ENCODE measurements at places on chromosomes 2 and 18.

DNA sequence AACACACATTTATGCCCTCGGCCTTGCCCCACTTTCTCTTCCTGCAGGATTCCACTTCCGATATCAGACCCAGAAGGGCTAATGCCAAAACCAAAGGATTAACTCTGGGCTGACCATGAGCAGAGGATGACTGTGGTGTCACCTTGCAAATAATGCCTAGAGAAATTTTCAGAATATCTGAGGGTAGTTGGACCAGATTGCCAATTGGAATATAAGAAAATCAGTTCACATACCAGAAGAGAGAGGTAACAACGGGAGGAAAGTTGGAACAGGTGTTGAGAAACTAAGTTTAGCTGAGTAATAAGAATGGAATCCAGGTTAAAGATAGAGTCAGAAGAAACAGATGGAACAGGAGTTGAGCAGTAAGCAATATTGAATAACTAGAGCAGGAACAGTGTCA is 232.7 kb upstream of the UBE2E3 start:
- no peak for DNase-seq

GRCh38 chr2:13001408-13001807 is 284.7 kb downstream of the TRIB2 start:
- no peak for DNase-seq

DNA sequence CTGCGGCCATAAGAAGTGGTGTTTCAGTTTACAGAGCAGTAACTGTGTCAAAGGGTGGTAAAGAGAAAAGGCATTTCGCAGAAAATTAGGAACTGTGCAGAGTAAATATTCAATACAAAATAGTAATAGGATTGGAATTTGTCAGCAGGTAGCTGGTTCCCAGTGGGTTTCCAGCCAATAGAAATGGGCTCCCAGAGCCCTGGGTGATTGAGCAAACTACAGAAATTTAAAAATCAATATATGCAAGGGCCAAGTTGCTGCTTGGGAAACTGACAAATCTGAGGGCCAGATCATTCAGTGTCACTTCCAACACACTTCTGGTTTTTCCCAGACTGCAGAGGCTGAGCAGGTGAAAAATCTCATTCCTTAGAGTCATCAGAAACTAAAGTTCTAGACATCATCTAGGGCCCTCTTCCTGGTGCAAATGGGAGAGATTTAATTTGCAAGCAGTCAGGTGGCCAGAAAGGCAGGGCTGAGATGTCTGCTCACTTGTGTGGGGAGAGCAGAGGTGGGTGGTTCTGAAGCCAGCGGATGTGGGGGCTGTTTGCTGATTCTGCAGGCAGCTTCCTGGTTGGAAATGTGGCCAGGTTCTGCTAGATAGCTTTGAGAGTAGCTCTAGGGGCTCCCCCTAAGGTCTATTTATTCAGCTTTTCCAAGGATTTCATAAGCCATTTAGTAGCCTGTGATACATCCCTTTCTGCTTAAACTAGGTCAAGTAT is 182.4 kb downstream of the NCK2 start:
- no peak for DNase-seq

DNA sequence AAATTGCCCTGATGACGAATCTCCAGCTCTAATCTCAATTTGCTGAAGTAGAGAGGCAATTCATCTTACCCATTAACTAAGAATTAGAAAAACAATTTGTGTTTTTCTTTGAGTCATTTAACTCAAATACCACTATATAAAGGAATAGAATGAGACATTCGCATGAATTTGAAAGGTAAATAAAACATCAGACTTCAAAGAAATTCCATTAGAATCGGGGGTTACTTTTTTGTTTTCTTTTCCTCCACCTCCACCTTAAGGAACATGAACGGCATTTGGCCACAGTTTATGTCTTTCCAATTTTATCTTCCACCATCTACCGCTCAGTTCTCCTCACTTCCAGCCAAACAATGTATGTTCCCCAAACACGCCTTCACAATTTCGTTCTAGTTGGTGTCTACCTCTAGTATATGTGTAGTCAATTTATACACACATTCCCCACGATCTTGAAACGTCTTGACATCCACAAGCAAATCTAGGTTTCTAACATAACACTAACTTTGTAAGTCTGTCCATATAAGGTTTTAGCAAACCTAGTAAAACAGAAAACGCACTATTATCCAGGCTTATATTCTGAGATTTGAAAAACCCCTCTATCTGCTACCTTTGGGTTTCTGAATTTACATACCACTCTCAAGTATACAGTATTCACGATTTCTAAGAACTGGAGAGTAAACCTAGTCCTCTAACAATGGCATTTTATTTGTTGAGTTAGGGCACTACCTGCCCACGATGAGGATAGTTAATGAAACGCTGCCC is 1.2 kb upstream of the SMCHD1 start:
- DNase-seq = peak; percentile 13

DNA sequence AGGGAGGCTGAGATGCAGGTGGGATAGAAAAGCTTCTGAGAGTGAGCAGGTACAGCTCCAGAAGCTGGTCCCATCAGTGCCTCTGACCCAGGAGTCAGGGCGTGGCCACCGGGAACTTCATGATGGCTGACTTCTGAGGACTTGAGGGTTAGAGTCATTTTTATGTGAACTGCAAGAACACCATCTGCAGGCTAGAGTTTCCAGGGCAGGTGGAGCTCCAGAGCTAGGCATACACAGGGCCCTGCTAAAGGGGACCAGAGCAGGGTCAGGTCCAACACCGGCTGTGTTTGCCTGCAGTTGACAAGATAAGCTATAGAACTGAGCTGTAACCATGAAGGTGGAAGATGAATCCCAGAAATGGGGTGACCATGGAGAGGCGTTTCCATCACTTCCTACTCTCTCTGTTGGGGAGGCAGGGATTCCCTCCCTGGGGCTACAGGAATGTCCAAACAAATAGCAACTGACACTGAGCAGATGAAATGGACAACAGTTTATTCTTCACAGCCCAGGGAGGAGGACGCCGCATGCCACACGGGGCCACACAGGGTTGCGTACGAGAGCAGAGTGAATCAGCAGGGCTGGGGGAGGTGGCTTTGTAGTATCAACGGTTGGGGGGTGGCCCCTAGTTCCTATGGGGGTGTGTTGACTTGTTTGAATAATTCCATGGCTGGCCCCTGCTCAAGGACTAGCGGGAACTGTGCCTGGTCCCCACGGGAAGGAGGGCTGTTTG is 77.6 kb upstream of the ZNF516 start:
- DNase-seq = no peak

DNA sequence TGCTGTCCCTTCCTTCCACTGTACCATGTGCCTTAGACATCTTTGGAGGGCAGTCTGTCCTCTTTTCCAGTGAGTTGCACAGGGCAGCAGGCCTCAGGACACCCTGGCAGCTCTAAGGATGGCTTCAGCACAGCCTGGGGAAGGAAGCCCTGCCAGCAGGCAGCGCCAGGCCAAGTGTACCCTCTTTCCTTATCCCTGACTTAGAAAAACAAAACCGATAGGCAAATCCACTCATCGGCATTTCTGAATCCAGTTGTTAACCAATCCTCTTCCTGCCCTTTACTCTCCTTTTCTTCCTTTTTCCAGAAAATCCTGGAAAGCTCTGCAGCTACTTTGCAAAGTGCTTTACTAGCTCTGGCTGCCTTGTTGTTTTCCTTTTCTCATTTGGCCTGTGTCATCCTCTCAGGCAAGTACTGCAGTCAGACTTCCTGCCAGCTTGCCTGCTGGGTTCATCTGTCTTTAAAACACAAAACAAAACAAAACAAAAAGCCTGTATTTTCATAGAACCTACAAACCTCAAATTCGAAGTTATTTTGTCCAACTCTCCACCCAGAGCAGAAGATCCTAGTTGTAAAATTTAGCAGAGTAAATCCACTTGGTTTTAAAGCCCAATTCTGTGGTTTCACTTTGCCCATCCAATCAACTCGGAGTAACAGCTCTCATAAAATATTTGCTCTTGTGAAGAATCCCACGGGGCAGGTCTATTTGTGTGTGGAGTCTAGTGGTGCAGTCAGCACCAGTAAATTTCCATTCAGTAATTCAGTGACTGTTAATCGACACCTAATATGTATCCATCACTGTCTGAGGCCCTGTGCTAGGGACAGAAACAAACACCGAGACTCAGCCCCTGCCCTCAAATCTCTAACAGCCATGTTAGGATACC is 45.2 kb downstream of the PCBP1 start:
- DNase-seq = no peak

GRCh38 chr2:69766014-69766413 is 24.1 kb downstream of the ANXA4 start:
- no peak for DNase-seq

- no peak for DNase-seq
Measured at GRCh38 chr2:108625186-108625827, 91.0 kb downstream of the LIMS1 start.

DNA sequence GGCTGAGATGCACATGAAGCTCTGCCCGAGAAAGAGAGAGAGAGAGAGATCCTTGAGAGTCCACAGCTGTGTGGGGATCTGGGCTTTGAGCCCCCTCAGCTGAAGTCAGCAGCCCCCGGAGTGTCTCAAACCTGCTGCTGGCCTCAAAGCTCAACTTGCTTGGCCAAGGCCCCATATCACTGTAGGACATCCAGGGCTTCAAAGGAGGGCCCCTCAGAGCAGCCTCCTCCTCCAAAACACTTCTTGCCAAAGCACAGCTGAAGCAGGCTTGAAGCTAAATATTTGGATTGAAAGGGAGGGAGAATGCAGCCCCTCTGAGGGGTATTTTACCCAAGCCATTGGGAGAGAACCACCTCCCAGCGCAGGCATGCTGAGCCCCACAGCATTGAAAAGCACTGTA is 357.6 kb downstream of the OSR1 start:
- no peak for DNase-seq

- DNase-seq = no peak
Measured at GRCh38 chr2:794554-795241, 117.5 kb upstream of the TMEM18 start.

DNA sequence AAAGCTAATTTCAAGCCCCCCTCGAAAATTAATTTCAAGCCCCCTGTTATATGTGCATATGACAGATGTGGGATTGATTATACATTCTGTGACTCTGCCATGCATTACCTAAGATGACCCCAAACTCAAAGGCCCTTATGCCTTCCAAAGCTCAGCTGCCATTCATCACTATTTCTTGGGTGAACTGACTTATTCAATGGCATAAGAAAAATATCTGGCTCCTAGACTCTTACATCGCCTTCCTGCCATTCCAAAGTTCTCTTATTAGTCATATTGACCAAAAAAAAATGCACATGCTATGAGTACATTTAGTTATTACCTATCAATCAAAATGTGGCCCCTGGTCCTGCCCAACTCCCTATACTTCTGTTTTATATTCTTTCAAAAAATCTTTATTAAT is 291.8 kb upstream of the CHAC2 start:
- no peak for DNase-seq

DNA sequence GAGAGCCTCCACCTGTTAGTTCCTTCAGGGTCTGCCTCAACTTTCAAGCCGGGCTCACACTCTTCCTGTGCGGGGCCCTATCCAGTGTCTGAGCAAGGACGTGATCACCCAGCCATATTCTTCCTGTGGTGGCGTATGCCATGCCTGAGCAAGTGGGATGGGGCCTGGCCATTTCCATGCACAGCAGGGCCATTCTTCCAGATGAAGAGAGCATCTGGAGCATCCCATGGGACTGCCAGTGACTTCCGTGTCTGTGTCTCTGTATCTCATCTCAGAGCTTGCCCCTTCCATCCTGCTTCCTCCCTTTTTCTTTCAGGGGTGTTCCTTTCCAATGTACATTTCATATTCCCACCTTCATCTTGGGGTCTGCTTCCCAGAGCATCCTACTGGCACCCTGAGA is 20.2 kb downstream of the SCG2 start:
- peak; percentile 19 for DNase-seq

- DNase-seq = no peak
Measured at GRCh38 chr18:75154259-75154658, 54.7 kb downstream of the PTGR3 start.

- DNase-seq = no peak
Measured at GRCh38 chr2:119702203-119702917, 23.4 kb downstream of the TMEM177 start.

- DNase-seq = no peak
Measured at GRCh38 chr2:15868186-15868585, 72.2 kb upstream of the MYCN start.

DNA sequence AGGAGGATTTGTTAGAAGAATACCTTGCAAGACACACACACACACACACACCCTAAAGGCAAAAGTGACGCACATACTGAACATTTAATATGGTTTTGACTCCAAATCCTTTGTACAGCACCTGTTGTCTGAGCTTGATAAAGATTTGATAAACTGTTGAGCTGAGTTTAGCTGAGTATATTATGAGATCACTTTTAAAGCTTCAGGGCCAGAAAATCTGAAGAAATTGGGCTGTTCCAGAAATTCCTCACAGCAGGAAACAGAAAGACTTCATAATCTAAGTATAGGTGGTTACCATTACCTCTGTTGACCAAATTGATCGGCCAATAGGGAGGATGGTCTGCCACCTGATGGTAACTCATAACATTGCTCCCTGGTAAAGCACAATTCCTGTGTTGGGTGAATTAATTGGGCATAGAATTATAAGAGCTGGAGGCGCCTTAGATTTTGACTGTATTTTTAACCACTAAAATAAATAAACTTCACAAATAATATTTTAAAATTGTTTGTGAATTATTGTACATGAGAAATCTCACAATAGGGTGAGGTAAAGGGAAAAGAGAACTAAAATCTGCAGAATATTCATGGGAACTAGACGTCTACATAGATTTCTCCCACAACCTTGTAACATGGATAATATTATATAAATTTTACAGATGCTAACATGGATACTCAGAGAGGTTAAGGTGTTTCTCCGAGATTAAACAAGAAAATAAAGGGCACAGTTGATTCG is 21.8 kb upstream of the RPIA start:
- DNase-seq = no peak

- no peak for DNase-seq
Measured at GRCh38 chr2:68726608-68727367, 7.8 kb upstream of the ARHGAP25 start.

DNA sequence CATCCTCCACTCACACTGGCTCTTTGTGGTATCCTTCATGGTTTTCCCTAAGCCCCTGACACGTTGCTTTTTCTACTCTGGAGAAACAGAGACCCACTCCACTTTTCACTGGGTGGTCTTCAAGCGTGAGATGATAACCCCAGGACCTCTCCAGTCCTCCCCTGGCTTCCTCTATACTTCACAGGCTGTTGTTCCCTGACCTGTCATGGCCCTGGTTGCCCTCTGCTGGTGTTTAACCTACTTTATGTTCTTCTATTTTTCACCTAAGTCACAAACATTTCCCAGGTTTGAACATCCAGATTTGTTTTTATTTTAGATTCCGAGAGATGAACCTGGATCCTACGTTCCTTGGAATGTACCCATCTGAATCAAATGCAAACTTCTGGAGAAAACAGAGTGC is 84.5 kb downstream of the AOX1 start:
- no peak for DNase-seq

- DNase-seq = no peak
Measured at GRCh38 chr2:233081232-233081730, 21.1 kb downstream of the INPP5D start.

- DNase-seq = no peak
Measured at GRCh38 chr2:207387001-207387571, 142.7 kb upstream of the CREB1 start.

- no peak for DNase-seq
Measured at GRCh38 chr18:63107931-63108330, 211.6 kb downstream of the BCL2 start.

- DNase-seq = no peak
Measured at GRCh38 chr2:36394804-36395203, 39.2 kb downstream of the CRIM1 start.

Measured in NCI-H524 (cell line).